ENCODE measurements at places on chromosomes 6 and 20. TPM values are rescaled to one million over a fixed set of nuclear protein-coding genes. Genes with fewer than 3 reads are reported as not detected.

DNA sequence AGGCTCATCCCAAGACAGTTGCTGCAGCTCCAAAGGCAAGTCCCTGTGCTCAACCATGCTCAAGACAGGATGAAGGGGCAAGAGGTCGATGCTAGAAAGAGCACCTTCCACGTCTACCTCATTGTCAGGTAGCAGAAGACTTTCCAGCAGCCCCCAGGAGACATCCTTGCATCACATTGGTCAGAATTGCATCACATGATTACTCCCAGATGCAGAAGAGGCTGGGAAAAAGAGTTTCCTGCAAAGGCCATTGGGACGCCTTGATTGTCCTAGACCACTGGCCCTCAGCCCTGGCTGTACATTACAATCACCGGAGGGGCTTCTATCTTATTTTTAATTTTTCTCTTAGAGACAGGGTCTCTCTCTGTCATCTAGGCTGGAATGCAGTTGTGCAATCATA lies 17.3 kb upstream of the ZNF334 start:
- H3K27ac ChIP-seq, result no peak overlapping the region
- no peaks in the 10 kb centered on the region for H3K4me1 ChIP-seq
- H3K36me3 ChIP-seq, result no peaks in the 10 kb centered on the region
- no peak overlapping the region for H3K4me3 ChIP-seq
- DNase-seq, result no peak

- H3K4me1 ChIP-seq, result no peaks in the 10 kb centered on the region
- no peak overlapping the region for H3K27ac ChIP-seq
- no peak for DNase-seq
- H3K4me3 ChIP-seq, result no peak overlapping the region
- H3K27me3 ChIP-seq, result no peaks in the 10 kb centered on the region
- H3K36me3 ChIP-seq, result no peaks in the 10 kb centered on the region
These were observed 46.7 kb downstream of the GJA1 start for GRCh38 chr6:121482004-121482693.

DNA sequence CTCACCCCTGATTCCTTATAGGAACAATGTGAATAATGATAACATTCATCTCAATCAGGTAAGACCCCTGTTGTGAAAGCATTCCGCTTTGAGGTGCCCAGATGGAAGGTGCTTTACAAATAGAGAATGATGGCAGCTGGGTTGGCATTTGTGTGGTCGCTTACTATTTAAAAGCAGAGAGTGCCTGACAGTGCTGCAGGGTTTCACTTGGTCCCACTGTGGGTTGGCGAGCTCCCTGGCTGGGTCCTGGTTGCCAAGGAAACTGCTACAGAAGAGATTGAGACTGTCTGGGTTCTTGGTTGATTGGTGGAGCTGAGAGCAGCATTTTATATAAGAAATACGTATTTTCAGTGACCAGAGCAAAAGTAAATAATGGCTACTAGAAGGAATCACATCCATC lies 207.2 kb upstream of the KCNQ5 start:
- no peak for DNase-seq
- H3K27ac ChIP-seq, result no peak overlapping the region
- H3K36me3 ChIP-seq, result no peaks in the 10 kb centered on the region
- no peaks in the 10 kb centered on the region for H3K27me3 ChIP-seq
- H3K4me1 ChIP-seq, result no peaks in the 10 kb centered on the region

DNA sequence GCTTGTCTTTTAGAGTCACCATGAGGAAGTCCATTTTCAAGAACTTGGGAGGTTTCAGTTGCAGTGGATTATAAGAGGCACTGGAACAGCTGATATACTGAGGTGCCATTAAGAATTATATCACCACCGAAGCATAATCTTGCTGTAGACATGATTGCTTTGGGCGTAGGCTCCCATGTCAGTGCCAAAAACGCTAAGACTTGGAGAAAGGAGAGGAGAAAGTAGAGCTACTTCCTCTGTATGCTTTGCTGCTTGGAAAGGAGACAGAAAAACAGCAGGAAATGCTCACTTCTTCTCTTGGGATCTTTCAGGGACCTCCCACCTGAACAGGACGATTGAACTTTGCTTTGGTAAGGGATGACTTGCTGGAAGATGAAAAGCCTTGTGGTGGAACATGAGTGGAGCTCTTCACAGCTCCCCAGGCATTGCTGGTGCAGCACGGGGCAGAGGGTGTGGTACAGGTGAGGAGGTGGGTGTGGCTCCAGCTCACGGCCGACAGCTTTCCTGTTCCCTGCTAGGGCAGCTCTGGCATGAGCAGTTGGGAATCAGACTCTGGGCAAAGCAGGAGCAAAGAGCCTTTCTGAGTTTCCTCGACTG lies 190.4 kb upstream of the JAG1 start:
- H3K4me3 ChIP-seq, result peak overlapping the region; percentile 8
- peak; percentile 86 for DNase-seq
- H3K36me3 ChIP-seq, result no peaks in the 10 kb centered on the region
- H3K4me1 ChIP-seq, result peaks cover 52% of the 10 kb centered on the region
- H3K27me3 ChIP-seq, result no peaks in the 10 kb centered on the region
- peak overlapping the region; percentile 85 for H3K27ac ChIP-seq

- DNase-seq, result no peak
- H3K4me3 ChIP-seq, result no peak overlapping the region
- no peak overlapping the region for H3K27ac ChIP-seq
- no peaks in the 10 kb centered on the region for H3K4me1 ChIP-seq
These were observed 75.5 kb downstream of the FOXF2 start for GRCh38 chr6:1464781-1465370.

- H3K36me3 ChIP-seq, result no peaks in the 10 kb centered on the region
- peak overlapping the region; percentile 16 for H3K27ac ChIP-seq
- no peak overlapping the region for H3K4me3 ChIP-seq
- no peaks in the 10 kb centered on the region for H3K27me3 ChIP-seq
- H3K4me1 ChIP-seq, result peaks cover 13% of the 10 kb centered on the region
- DNase-seq, result peak; percentile 15
These were observed 61.4 kb upstream of the MOCS1 start for GRCh38 chr6:39995633-39996032.

- no peaks in the 10 kb centered on the region for H3K27me3 ChIP-seq
- H3K4me1 ChIP-seq, result no peaks in the 10 kb centered on the region
- H3K36me3 ChIP-seq, result no peaks in the 10 kb centered on the region
- H3K4me3 ChIP-seq, result no peak overlapping the region
- H3K27ac ChIP-seq, result no peak overlapping the region
- DNase-seq, result no peak
These were observed 192.2 kb downstream of the GJA10 start for GRCh38 chr6:90086517-90086916.

DNA sequence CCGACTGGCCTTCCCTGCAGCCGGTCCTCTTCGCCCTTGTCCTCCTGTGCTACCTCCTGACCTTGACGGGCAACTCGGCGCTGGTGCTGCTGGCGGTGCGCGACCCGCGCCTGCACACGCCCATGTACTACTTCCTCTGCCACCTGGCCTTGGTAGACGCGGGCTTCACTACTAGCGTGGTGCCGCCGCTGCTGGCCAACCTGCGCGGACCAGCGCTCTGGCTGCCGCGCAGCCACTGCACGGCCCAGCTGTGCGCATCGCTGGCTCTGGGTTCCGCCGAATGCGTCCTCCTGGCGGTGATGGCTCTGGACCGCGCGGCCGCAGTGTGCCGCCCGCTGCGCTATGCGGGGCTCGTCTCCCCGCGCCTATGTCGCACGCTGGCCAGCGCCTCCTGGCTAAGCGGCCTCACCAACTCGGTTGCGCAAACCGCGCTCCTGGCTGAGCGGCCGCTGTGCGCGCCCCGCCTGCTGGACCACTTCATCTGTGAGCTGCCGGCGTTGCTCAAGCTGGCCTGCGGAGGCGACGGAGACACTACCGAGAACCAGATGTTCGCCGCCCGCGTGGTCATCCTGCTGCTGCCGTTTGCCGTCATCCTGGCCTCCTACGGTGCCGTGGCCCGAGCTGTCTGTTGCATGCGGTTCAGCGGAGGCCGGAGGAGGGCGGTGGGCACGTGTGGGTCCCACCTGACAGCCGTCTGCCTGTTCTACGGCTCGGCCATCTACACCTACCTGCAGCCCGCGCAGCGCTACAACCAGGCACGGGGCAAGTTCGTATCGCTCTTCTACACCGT lies 6.1 kb downstream of the UBD start:
- H3K27me3 ChIP-seq, result peaks cover 52% of the 10 kb centered on the region
- H3K4me3 ChIP-seq, result peak overlapping the region; percentile 31
- peak; percentile 46 for DNase-seq
- no peak overlapping the region for H3K27ac ChIP-seq
- H3K36me3 ChIP-seq, result no peaks in the 10 kb centered on the region

DNA sequence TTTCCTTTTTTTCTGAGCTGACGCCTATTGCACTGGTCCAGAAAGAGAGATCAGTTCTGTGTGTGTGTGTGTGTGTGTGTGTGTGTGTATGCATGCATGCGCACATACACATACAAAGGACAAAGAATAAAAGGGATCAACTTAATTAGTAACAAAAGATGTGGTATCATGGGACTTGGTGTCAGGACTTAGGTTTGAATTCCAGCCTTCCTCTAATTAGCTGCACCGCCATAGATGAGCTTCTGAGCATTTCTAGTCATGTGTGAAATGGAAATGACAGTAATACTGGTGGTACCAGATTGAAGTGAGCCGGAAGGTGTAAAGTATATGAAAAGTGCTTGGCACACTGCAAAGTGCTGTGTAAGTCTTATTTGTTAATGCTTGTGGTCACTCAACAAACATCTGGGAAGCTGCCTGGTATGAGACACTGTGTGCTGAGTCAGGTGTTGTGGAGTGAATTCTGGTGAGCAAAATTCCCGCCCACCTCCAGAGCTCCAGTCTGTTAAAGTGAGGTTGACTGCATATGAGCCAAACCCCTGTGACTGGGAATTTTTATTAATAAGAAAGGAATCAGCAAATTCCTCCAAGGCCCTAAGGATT lies 12.4 kb downstream of the DAAM2 start:
- no peak overlapping the region for H3K27ac ChIP-seq
- H3K4me3 ChIP-seq, result no peak overlapping the region
- no peaks in the 10 kb centered on the region for H3K27me3 ChIP-seq
- DNase-seq, result no peak
- no peaks in the 10 kb centered on the region for H3K4me1 ChIP-seq

- H3K4me3 ChIP-seq, result no peak overlapping the region
- no peaks in the 10 kb centered on the region for H3K4me1 ChIP-seq
- no peaks in the 10 kb centered on the region for H3K27me3 ChIP-seq
- DNase-seq, result no peak
- H3K36me3 ChIP-seq, result no peaks in the 10 kb centered on the region
- H3K27ac ChIP-seq, result no peak overlapping the region
These were observed 34.4 kb downstream of the SPATA2 start for GRCh38 chr20:49880724-49881445.

DNA sequence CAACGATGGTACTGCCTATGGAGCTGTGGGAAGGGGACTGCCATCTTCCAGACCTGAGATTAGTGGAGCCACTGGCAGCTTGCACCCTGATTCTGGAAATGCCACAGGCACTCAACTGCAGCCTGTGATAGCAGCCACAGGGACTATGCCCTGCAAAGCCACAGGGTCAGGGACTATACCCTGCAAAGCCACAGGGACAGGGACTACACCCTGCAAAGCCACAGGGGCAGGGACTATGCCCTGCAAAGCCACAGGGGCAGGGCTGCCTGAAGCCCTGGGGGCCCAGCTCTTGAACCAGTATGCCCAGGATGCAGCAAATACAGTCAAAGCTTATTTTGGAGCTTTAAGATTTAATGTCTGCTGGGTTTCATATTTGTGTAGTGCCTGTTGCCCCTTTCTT lies 346.6 kb downstream of the C6orf118 start:
- no peaks in the 10 kb centered on the region for H3K36me3 ChIP-seq
- no peaks in the 10 kb centered on the region for H3K4me1 ChIP-seq
- H3K27me3 ChIP-seq, result no peaks in the 10 kb centered on the region
- no peak for DNase-seq
- H3K27ac ChIP-seq, result no peak overlapping the region

DNA sequence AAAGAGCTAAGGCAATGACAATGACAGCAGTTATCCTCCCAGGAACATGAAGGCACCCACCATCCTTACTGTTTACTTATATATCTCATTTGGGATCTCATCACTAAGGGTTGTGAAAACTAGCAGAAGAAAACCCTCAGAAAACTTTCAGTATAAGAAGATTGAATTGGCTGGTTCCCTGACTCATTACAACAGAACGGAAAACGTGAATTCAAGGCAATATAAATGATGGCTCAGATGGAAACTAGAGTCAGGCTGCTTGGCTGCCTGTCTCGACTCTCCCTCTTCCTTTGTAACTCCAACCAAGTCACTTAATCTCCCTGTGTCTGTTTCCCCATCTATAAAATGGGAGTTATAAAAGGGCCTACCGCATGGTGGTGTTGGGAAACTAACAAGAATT lies 387.1 kb upstream of the JARID2 start:
- H3K27me3 ChIP-seq, result no peaks in the 10 kb centered on the region
- H3K4me1 ChIP-seq, result no peaks in the 10 kb centered on the region
- H3K36me3 ChIP-seq, result no peaks in the 10 kb centered on the region
- H3K27ac ChIP-seq, result no peak overlapping the region
- no peak for DNase-seq

GRCh38 chr6:136706430-136706829 lies 85.8 kb downstream of the MAP3K5 start:
- no peak overlapping the region for H3K27ac ChIP-seq
- no peak for DNase-seq
- no peaks in the 10 kb centered on the region for H3K4me1 ChIP-seq
- no peaks in the 10 kb centered on the region for H3K36me3 ChIP-seq
- no peak overlapping the region for H3K4me3 ChIP-seq

- no peaks in the 10 kb centered on the region for H3K4me1 ChIP-seq
- no peaks in the 10 kb centered on the region for H3K36me3 ChIP-seq
- no peak overlapping the region for H3K4me3 ChIP-seq
- H3K27me3 ChIP-seq, result no peaks in the 10 kb centered on the region
These were observed 196.5 kb upstream of the IRAK1BP1 start for GRCh38 chr6:78670802-78671201.

DNA sequence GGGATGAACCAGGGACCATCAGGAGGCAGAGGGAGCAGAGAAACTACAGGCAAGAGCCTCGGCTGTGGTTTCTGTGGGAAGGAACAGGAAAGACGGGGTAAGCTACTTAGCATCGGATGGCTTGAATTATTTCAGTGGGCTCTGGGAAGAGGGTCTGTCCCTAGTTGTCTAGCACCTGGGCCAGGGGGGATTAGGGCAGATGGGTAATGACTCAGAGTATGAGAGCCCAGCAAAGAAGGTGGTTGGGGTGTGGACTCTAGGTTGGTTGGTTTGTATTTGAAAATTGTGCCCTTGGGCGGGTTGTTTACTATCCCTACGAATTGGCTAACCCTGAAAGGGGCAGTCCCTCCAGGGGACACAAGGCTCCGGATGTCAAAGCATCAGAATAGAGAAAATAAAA lies 148.5 kb upstream of the TAB2 start:
- H3K27me3 ChIP-seq, result no peaks in the 10 kb centered on the region
- H3K4me1 ChIP-seq, result no peaks in the 10 kb centered on the region
- H3K27ac ChIP-seq, result no peak overlapping the region
- no peak for DNase-seq
- no peak overlapping the region for H3K4me3 ChIP-seq
- no peaks in the 10 kb centered on the region for H3K36me3 ChIP-seq

TBXT gene
- not detected for total RNA-seq

STMN3 gene
- total RNA-seq, result 7.1 TPM

PAK5 gene
- total RNA-seq, result not detected

GABRR2 gene
- not detected for total RNA-seq

CLPSL2 gene
- total RNA-seq, result not detected

TMEM244 gene
- not detected for total RNA-seq
